ENCODE measurements at places on chromosomes 5 and 9. TPM values are rescaled to one million over a fixed set of nuclear protein-coding genes. Genes with fewer than 3 reads are reported as not detected.

The CDH6 gene
- 9.4 TPM for total RNA-seq

The KIF4B gene
- not detected for total RNA-seq

The EQTN gene
- not detected for total RNA-seq

The FBP2 gene
- not detected for total RNA-seq

The SLC27A6 gene
- total RNA-seq, result not detected

The NOXA1 gene
- 0.88 TPM for total RNA-seq

The TMC1 gene
- total RNA-seq, result not detected

The RXFP3 gene
- total RNA-seq, result not detected

The RAB14 gene
- 30.1 TPM for total RNA-seq

The PLEKHG4B gene
- total RNA-seq, result 0.36 TPM

The LCN1 gene
- total RNA-seq, result not detected

The SPATA31A3 gene
- not detected for total RNA-seq

The CDX1 gene
- 0.36 TPM for total RNA-seq

The ORM2 gene
- not detected for total RNA-seq

The FOXB2 gene
- not detected for total RNA-seq

All from osteoblast (primary cell).